ENCODE measurements at places on chromosomes 13 and 19.
A peak's percentile ranks its signal among the peaks of the same experiment; 100 is the strongest.

- no peak for DNase-seq
Measured at GRCh38 chr13:79581870-79582315, 100.9 kb downstream of the NDFIP2 start.

DNA sequence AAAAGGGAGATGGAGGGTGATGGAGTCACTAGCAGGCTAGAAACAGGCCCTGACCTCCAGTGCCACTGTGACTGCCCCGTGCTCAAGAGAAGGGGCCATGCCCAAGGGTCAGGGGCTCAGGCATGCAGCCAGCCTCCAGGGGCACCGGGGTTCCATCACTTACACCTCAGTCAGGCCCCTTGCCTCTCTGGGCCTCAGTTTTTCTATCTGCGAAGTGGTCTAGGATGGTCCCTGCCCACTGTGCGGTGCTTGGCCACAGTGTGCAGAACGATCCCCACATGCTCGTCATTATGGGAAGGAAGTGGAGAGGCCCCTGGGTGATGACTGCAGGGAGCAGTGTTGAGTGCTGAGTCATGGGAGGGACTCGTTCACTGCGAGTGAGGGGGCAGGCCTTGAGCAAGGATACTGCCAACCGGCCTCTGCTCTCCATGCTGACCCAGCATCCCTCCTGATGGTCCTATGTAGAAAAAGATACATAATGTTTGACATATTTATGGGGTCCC, 23.1 kb downstream of the TMED1 start:
- no peak for DNase-seq

DNA sequence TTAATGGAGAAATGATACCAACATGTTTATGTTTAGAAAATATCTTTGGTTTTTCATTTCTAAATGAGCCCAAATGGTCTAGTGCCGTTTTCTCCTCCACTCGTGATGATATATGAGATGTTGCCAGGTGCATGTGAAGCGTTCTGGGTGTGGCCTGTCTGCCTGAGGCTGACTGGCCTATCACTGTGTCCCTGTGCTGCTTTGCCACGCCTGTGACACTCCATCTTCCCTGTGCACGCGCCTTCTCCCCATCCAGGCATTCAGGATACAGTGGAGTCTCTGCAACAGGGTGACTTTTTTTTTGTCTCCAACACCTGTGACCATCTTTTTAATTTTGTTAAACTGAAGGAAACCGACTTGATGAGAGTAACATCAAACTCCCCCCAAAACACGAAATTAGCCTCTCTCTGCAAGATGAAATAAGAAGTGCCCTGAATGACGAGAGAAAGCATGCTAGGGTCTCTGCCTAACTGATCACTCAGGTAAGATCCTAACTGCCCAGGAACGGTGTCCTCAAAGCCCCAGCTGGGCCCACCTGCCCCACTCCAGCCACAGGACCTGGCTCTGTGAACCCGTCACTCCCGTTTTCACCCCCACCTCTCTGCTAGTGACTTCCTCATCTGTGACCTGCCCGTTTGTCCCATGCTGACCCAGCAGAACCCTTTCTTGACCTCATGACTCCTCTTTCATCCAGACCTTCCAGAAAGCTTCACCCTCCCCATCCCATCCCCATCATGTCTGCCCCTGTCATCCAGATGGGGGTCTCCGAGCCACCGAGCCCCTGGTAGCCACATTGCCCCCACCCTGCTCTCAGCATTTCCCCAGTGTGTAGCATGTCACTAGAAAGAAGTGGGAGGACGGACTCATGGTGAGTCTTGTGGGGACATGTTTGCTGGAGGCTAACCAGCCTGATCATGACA, 33.2 kb upstream of the TFDP1 start:
- peak; percentile 68 for DNase-seq

DNA sequence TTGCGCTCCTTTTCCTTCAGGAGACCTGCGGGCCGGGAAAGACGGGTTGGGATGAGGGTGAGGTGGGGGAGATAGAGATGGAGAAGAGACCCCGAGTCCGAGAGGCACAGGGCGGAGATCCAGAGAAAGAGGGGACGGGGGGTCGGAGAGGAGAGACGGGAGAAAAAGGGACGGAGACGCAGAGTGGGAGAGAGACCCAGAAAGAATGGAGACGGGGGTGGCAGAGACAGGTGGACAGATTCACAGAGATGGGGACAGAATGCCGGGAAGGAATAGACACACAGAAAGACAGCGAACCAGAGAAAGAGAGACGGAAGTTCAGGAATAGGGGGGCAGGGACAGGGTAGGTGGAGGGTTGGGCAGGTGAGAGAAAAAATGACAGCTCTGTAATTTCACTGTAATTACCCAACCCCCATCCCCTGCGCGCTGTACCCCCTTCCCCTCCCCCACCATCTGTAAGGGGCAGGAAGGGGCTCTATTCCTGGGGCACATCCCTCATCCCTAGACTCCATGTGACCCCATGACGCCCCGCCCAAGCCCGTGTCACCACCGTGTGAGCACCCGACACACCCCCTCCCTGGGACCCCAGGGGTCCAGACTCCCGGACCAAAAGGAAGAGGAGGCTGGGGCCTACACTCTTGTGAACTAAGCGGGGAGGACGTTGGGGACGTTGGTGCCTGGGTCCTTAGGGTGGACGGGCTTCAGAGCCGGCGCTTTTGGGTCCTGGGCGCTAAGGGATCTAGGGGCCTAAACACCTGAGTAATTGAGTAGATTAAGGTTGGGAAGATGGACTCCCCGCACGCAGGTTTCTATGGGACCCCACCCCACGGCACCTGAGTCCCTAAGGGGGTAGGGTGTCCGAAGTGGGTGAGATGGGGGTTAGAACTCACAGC, 967 bp downstream of the DBP start:
- DNase-seq = no peak

DNA sequence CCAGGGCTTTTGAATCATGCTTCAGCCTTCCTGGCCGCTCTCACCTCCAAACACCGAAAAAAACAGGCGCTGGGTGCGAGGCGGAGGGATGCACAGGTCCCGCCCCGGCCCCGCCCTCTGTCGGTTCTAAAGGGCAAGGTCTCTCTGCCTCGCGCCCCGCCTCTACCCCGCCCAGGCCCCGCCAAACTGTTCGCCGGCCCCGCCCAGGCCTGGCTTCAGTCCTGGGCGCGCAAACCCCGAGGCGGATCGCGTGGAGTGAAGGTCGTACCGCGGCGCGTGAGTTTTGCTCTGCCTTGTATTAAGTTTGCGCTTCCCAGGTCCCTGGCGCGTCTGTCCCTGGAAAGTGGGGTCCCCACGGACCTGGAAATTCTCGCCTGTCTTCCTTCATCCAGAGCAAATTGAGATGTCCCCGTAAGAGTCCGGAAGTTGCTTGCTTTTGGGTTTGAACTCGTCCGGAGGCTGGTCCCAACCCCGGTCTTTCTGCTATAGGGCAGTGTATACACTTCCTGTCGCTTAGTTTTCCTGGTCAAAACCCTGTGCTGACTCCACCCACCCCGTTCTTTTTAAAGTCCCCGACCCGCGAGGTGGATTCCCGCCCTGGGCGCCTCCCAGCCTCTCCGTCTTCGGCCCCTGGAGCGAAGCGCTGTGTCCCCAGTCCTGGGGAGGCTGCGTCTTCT, 8.4 kb downstream of the ZNF808 start:
- DNase-seq = peak; percentile 89

GRCh38 chr13:84569366-84569765, 687.1 kb upstream of the SLITRK1 start:
- no peak for DNase-seq

DNA sequence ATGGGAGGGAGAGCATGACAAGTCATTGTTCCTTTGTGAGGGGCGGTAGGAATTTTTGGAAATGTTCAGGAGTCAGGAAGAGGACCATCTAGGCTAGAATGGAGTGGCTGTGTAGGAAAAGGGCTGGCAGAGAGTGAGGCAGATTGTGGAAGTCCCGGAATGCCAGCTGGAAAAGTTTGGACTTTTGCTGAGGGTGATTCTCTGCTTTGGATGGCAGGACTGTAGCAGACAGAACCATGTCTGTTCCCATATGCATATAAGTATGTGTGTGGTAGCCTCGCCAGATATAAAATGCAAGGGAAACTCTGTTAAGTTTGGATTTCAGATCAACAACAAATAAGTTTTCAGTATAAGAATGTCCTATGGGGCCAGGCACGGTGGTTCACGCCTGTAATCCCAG, 112.1 kb downstream of the DNAJC15 start:
- DNase-seq = no peak

DNA sequence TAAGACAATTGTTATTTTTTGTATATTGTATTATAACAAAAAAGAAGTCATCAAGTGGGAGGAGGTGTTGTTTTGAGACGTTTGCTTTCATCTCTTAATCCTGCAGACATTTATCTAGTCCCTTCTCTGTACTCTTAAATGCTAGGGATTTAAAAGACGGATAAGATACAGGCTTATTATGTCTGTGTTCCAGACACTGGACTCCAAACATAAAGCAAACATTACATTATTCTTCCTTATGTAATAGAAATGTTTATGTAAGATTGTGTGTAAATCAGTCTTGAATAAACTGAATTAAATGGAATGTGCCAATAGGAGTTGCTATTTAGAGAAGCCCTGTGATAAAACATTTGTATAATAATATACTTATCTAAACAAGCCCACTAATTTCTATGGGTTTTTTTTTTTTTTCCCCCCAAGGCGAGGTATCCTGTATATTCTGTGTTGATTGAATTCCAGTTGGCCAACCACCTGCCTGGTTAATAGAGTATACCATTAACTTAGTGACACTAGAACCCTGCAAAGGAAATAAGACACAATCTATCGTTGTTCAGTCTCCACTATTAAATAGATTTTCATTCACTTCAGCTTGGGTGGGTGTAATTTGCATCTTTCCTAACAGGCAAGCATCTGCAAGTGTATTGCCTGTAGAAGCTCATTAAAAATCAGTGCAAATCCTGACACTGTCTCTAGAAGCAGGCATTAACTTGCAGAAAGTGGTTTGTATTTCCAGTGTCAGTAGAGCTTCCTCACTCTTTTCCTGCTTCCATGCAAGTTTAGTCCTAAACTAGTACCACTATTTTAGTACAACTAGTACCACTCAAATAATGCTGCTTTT, 69.0 kb downstream of the LRCH1 start:
- no peak for DNase-seq

DNA sequence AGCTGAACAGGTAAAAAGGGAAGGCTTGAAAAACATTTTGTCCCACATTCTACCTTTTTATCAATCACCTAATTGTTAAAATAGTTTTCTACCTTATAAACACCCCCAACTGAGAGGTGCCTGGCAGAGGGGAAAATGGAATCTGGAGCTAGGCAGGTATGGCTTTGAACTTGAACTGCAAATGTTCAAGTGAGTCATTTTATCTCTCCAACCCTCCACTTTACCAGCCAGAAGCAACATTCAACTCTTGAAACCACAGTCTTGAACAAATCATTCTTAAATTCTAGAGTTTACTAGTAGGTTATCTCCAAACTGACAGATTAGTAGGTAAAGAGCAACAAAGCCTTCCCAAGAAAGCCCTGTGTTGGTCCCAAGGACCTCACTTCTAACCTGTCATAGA, 116.9 kb downstream of the ABCC4 start:
- DNase-seq = no peak

All from cerebellar cortex (tissue), 1 donor.